ENCODE measurements at places on chromosomes 7 and 10.

DNA sequence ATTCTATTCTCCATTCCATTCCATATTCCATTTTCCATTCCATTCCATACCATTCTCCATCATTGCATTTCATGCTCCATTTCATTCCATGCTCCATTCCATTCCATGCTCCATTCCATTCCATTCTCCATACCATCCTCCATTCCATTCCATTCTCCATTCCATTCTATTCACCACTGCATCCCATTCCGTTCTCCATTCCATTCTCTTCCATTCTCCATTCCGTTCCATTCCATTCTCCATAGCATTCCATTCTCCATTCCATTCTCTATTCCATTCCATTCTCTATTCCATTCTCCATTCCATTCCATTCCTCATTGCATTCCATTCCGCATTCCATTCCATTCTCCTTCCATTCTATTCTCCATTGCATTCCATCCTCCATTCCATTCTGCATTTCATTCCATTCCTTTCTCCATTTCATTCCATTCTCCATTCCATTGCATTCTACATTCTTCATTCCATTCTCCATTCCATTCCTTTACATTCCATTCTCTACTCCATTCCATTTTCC lies 84.0 kb downstream of the NSUN6 start:
- DNase-seq = no peak

- no peak for DNase-seq
Measured at GRCh38 chr7:105810556-105810955, 65.8 kb downstream of the ATXN7L1 start.

- DNase-seq = no peak
Measured at GRCh38 chr7:94378356-94378755, 16.3 kb upstream of the COL1A2 start.

GRCh38 chr7:36064676-36065075 lies 88.4 kb upstream of the EEPD1 start:
- no peak for DNase-seq

DNA sequence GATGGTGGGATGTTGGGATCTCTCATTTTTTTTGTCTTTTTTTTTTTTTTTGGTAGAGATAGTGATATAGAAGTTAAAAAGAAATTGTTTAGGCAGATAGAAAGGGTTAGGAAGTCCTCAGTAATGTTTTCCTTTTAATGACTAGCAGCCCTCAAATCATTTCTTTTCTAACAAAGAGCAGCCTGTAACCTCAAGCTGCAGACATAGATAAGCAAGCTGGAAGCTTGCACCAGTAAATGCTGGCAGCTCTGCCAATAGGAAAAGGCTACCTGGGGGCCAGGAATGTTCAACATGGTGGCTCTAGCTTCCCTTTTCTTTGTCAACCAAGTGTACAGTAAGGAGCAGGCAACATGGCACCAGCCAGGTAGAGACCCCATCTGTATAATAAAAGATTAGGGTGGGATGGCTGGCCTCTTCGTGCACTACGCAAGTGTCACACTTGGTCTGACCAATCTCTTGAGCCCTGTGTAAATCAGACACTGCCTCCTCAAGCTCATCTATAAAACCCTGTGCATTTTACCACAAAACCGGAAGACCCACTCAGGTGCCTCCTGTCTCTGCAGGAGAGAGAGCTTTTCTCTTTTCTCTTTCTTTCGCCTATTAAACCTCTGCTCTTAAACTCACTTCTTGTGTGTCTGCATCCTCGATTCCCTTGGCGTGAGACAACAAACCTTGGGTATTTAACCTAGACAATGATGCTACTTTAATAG lies 212.9 kb downstream of the SNX10 start:
- DNase-seq = no peak

- DNase-seq = no peak
Measured at GRCh38 chr7:81641873-81642272, 128.0 kb downstream of the HGF start.

GRCh38 chr7:1566687-1567048 lies 3.2 kb downstream of the PSMG3 start:
- no peak for DNase-seq

- no peak for DNase-seq
Measured at GRCh38 chr10:5449227-5449626, 36.9 kb downstream of the NET1 start.

DNA sequence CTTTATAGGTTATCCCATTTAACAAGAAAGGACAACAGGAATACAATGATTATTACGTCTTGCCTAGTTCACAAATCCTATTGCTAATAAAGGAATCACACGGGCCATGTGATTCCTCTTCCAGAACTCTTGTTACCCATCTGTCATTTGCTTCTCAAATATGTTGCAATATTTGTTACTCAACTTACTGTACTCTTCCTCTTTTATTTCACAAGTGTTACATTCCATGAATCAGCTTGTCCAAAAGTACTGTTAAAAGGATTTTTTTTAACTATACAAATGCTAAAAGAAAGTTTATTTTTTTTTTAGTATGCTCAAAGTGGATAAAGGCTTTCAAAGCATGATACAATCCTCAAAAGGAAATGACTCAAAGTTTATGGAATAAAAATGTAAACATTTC lies 3.9 kb upstream of the CD36 start:
- no peak for DNase-seq

DNA sequence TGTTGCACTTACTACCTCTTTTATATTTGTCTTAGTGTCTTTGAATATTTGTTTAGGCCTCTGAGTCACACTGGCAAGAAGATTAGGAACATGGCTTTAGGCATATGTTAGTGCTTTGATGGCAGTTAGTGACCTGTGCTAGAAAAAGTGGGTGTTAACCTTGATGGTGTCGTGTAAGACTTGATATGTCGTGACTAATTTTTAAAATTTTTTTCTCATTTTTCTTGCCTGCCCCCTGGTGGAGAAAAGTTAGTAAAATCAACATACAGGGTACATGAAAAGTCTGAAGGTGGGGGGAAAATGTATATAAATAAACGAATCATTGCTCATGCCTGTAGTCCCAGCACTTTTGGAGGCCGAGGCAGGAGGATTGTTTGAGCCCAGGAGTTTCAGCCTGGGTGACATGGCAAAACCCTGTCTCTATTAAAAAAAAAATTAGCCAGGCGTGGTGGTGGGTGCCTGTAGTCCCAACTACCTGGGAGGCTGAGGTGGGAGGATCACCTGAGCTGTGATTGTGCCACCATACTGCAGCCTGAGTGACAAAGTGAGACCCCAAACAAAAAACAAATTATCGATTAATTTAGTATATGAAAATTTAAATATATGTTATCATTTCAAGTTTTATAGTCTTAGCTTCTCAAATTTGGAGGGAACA lies 44.6 kb downstream of the TAX1BP1 start:
- no peak for DNase-seq

DNA sequence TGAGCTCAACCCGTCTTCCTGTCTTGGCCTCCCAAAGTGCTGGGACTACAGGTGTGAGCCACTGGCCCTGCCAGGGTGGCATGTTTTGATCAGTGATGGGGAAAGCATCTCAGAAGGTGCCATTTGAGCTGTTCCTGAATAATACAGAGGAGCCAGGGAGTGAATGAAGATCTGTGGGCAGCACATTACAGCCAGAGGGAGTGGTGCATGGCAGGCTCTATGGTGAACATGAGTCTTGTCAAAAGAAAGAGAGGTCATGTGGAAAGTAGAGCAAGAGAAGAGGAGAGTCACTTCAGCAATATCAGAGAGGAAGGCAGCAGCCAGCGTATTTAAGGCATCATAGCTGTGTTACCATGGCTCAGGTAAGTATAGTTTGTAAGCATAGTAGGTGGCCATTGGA lies 275.7 kb upstream of the LRGUK start:
- no peak for DNase-seq

DNA sequence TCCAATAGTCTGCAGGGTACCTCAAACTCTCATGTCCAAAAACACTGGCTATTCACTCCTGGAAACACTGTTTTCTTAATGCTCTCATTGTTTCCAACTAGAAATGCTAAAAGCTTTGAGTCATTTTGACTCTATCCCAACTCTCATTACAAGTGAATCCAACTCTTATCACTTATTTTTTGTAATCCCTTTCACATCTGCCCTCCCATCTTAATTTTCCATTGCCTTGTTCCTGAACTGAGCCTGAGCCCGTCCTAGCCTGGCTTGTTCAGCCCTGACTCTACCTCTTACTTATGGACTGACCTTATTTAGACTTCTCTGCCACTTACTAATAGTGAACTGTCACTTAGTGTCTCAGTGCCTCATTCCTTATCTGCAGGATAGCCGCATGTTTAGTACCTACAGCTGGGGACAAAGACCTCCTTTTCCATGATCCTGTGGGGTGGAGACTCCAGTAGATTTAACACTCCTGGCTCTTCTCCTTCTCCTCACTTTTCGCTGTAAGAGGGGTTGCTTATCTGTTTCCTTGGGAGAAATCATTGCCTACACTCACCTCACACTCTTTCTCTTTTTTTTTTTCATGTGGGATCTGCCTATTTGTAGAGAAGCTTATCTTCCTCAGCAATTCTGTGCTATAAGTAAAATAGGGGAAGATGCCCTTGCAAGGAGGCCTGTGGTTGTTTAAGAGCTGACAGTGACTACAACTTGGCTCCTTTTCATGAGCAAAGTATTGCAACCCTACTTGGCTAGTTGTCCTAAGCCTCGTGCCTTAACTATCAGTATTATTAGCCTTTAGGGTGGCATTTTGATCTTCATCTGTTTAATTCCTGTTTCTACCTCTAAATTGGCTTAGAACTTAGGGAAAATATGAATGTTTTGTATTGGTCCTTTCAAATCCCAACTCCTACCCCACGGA lies 56.4 kb downstream of the SLC16A12 start:
- no peak for DNase-seq

GRCh38 chr10:29688230-29688661 lies 53.5 kb upstream of the SVIL start:
- no peak for DNase-seq

DNA sequence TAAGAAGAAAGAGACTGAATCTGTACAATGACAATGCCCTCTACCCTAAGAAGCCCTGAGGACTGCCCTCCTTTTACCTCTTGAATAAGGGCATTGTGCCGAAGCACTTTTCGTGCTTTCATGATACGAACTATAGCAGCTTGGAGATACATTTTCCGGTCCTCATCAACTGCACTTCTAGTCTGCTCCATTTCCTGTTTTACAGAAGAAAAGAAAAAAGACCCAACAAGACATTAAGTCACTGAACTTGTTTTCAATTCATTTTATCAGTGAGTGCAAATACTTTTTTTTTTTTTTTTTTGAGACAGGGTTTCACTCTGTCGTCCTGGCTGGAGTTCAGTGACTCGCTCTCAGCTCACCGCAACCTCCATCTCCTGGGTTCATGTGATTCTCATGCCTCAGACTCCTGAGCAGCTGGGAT lies 78.4 kb downstream of the CUL2 start:
- no peak for DNase-seq

GRCh38 chr7:144408121-144408520 lies 4.6 kb upstream of the NOBOX start:
- DNase-seq = no peak

DNA sequence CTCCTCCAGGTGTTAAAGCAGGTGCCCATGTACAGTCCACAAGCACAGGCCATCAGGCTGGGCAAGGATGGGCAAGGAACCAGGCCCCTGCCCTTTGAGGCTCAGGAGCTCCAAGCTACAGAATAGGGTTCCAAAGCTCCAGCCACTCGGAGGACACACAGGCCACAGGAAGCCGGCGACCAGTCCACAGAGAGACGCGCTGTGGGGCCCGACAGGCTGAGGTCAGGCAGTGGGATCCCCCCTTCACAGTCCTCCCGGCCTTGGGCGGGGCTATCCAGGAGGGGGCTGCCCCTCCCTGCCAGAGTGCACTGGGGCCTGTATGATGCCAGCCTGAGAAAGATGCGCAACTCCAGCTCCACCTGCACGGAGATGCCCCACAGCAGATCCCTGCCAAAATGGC lies 34.0 kb downstream of the MAD1L1 start:
- no peak for DNase-seq

DNA sequence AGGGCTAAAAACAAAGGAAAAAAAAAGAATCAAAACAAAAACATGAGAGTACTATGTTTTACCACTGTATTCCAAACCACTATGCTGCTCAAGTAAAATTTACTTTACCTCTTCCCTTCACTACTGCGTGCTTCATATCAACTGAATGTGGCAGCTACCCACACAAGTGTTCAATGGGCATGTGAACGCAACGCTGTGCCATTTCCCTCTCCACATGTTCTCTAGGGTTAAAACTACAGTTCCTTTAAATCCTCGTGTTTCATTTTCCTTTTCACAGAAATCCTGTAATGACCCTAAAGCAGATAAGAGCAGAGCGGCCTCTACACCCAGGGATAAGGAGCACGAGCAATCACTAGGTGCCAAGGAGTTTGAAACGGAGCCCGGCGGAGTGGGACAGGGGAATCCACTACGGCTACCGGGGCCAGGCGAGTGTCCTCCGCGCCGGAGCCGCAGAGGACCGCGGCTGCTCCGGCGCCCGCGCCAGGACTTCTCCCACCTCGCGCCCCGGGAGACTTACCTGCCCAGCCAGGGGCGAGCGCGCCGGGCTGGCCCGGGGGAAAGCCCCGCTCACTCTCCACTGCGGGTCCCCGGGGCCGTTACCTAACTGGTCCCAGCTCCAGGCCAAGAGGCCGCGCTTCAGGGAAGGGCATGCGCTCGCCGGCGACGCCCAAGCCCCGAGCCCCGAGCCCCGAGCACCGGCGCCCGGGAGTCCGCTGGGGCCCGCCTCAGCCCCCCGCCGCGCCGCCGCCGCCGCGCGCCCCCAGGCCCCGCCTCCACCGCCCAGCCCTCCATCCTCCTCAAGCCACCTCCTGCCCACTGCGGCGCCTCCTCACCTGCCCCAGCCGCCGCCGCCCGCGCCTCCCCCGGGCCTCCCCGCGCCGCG lies 711 bp downstream of the NAMPT start:
- DNase-seq = peak; percentile 39

GRCh38 chr7:100407285-100408180 lies 21.0 kb downstream of the ZCWPW1 start:
- DNase-seq = no peak

DNA sequence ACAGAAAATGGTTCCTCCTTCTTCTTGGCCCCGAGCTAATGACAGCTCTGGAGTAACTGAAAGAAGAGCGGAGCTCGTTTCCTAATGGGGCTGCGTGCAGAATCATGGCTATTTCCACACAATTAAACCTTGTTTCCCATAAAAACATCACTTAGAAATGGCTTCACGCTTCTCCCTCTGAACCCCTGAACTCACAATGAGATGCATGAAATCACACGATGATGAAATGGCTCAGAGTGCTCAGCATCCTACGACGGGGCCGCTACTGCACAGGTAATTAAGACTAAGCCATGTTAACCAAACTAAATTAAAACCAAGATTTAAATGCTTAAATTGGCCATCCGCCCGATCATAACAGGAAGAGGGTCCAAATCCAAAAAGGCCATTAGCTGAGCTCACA lies 80.0 kb upstream of the DNAAF5 start:
- DNase-seq = no peak

- no peak for DNase-seq
Measured at GRCh38 chr7:124155432-124156022, 122.7 kb upstream of the TMEM229A start.
